ENCODE measurements at places on chromosomes 11 and 22.

GRCh38 chr11:7591987-7592386, 78.2 kb downstream of the PPFIBP2 start:
- DNase-seq: no peak

DNA sequence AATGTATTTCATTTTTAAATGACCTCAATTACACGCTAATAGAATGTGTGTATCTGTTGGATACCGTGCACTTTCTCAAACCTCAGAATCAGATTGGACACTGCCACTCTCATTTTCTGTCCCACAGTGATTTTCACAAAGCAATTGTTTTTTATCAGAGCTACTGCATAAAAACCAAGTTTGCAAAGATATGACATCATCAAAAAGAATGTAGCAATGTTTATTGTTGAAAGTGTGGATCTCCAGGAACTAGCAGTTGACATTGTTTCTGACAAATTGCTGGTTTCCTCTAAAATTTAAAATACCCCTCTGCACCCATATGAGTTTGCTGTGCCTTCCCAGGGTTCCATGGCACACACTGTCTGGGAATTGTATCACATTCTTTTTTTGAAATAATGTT, 362.7 kb upstream of the DDI1 start:
- no peak for DNase-seq

GRCh38 chr11:72157131-72157530, 21.6 kb downstream of the FOLR3 start:
- no peak for DNase-seq

- DNase-seq: no peak
These were observed 15.5 kb upstream of the RASD2 start for GRCh38 chr22:35524966-35525686.

- no peak for DNase-seq
These were observed 831.6 kb downstream of the KCNA4 start for GRCh38 chr11:29184939-29185890.

GRCh38 chr22:33476716-33477115, 418.5 kb upstream of the SYN3 start:
- DNase-seq: no peak

DNA sequence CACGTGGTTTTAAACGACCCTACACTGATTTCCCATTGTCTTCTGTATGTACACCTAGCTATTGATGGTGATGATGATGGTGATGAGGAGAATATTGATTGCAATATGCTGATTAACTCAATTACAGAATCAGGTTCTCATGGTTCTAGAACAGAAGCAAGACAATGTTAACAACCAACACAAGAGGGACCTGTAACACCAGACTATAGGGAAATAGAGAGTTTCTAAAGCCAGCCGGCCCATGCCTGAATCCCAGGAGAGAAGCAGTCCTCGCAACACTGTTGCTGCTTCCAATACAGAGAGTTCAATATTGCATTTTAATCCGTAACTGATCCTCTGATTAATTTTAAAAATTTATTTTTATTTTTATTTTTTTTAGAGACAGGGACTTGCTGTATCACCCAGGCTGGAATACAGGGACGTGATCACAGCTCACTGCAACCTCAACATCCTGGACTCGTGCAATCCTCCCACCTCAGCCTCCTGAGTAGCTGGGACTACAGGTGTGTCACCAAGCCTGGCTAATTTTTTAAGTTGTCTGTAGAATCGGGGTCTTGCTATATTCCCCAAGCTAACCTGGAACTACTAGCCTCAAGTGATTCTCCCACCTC, 22.2 kb upstream of the UBASH3B start:
- DNase-seq: no peak

GRCh38 chr11:130162733-130163132, 3.2 kb downstream of the ST14 start:
- DNase-seq: no peak

DNA sequence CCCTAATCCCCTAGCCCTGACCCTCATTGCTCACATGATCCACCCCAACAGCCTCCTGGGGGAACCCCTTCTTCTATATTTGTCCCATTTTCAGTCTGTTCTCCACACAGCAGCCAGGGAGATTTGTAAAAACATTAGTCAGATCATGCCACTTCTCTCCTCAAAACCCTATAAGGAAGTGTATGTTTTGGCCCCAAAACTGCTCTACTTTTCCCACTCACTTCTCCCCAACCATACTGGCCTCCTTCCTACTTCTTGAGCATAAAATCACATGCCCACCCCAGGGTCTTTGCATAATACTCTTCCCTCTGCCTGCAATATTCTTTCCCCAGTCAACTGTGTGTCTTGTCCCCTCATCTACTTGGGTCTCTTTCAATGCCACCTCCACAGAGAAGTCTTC, 4.7 kb upstream of the SLC22A12 start:
- no peak for DNase-seq

GRCh38 chr22:40081662-40082061, 86.9 kb downstream of the FAM83F start:
- no peak for DNase-seq

DNA sequence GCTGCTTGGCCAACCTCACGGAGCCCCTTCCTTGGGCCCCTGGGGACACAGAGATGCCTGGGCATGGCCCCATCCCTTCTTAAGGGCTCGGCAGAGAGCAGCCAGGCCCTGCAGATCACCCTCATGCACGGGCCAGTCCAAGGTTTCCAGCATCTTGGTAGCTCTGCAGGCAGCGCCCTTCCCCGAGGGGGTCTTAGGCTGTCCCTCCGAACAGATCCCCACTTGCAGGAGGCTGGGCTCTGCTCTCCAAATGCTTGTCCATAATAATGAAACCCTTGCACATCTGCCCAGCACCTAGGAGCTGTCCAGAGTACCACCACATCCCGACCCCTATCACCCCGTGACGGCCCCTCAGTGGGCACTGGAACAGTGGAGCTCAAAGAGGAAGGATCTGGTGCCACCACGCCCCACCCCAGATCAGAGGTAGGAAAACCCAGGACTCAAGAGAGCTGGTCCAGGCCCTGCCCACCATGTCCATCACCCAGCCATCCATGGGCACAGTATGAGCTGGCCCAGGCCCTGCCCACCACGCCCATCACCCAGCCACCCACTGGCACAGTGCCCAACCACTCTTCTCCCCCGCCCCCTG, 92.5 kb upstream of the PRR5 start:
- no peak for DNase-seq

- DNase-seq: no peak
These were observed 545 bp downstream of the FEN1 start for GRCh38 chr11:61793083-61793828.

DNA sequence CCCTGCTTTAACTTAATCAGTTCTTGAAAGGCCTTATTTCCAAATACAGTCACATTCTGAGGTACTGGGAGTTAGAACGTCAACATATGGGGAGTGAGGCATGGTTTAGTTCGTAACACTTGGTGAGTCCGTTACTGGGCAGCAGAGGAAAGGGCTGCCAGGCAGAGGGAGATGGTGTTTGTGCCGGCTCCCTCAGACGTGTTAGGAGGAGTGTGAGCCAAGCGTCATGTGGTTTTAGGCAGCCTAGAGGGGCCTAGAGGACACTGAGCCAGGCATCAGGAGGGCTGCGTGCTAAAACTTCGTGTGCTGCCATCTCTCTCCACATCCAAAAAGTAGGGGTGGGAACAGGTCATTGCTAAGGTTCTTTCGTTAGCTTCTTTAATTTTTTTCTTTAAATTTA, 10.2 kb downstream of the BCR start:
- DNase-seq: no peak

DNA sequence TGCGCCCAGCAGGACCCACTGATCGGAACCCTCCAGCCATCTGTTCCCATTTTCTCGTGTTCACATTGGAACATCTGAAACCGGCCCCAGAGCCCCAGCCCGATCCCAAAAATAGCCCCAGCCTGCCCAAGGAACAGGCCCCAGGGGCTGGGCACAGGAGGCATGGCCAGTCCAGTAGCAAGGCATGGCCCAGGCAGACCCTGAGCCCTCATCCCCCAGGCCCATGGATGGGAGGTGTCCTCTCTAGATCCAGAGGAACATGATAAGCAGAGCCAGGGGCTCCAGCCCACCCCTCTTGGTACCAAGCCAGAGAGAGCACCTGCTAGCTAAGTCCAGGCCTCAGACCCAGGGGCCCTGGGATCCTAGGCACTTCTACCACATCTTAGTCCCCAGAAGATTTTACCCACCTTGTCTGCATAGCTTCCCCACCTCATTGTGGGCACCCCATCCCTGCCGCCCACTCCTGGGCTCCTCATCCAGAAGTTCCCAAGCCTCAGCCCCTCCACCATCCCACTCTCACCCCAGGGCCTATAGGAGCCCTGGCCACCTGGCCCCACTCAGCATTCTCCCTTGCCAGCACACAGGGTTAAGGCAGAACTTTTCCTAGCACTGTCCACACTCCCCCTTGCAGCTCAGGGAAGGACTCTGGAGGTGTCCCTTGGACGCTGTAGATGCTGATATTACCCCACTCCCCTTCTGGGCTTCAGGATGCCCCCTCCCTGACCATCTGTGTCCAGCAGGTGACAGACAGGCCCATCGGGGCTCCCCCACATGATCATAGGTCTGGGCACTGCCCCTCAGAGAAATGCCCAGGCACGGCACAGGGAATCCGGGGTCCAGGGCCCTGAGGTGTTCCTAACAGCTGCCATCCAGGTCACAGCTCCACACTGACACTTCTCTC, 9.5 kb downstream of the BCL9L start:
- no peak for DNase-seq

GRCh38 chr11:9138612-9139579, 47.5 kb upstream of the SCUBE2 start:
- no peak for DNase-seq

GRCh38 chr11:28963187-28963586, 855.0 kb downstream of the METTL15 start:
- DNase-seq: no peak

DNA sequence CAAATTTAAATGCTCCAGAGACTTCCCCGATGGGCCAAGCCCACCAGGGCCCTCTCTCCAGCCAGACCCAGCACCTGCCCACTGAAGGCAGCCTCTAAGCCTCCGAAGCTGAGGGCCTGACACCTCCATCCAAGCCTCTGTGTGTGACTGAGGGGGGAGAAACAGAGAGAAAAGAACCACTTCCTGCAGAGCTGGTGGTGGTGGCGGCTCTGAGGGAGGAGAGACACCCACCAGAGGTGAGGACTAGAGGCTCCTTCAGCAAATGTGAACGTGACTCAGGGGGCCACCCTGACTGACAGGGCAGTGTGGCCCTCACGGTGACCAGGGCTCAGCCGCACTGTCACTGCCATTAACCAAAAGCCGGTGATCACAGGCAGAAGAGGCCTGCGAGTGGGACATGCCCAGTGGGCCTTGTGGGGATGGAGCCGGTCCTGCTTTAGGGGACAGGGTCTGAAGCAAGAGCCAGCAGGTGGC, 31.0 kb upstream of the CD5 start:
- DNase-seq: no peak

GRCh38 chr22:41620589-41621098, at the start of gene DESI1:
DESI1 (minus strand) TSS chr22:41621043; CDS start chr22:41620839, 204 bp downstream.
- no peak for DNase-seq

- DNase-seq: no peak
These were observed 55.0 kb upstream of the VSTM5 start for GRCh38 chr11:93905384-93905783.

GRCh38 chr11:28838741-28839140, 730.6 kb downstream of the METTL15 start:
- no peak for DNase-seq

- DNase-seq: no peak
These were observed 509 bp upstream of the PRRG4 start for GRCh38 chr11:32829157-32829679.

DNA sequence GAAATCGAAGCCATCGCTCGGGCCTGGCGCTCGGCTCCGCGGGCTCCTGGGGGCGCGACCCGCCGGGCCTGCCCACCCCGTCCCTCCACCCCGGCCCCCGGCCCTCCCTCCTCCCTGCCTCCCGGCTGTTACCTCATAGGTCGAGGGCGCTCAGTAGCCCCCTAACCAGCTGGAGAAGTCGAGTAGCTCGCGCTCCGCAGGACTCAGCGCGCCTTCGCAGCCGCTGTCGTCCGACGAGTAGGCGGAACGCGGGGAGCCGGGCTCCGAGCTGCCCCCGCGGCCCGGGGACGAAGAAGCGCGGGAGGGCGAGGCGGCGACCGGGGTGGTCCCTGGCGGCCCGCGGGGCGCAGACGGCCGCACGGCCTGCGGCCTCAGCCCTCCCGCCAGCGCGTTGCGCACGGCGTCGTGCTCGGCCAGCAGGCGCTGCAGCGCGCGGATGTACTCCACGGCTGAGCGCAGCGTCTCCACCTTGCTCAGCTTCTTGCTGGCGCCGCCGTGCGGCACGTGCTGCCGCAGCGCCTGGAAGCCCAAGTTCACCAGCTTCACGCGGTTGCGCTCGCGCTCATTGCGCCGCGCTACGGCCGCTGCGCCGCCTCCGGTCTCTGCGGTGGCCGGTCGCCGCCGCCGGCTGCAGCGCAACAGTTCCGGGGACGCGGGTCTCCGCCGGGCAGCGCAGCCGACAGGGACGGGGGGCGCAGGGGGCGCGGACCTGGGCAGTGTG, 627 bp downstream of the ASCL2 start:
- DNase-seq: no peak

- no peak for DNase-seq
These were observed 59.8 kb upstream of the WNT7B start for GRCh38 chr22:46036558-46037408.

DNA sequence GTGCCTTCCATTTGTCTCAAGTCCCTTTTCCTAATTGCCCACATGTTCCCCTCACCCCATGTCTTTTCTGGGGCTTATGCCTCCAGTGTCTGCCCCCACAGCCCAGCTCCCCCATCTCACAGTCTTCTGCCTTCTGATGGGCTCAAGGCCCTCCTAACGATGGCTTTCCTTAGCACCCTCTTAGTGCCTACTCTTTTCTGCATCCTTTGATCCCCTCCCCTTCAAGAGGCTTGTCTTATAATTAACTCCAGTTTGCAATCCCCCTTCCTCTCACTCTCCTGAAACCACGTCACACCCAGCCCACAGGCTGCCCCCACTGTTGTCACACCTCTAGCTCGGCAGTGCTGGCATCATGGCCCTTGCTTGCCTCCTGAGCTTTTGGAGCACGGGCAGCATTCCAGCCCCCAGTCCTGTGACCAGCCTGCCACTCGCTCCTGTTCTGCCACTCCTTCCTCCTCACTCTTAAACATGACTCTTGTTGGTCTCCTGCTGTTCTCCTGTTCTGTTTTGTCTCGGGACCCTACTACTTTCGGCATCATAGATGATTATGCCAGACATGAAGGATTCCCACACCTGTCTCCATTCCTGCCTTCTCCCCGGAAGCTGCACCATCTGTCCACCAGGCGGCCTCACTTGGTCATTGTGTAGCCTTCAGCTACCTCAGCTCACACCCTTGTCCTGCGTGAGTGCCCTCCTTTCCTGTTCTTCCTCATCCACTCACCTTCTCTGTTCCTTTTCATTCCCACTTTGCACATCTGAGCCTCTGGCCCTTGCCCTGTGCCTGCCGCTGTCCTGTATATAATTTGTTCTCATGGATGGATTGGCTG, 26.1 kb downstream of the UBE2L3 start:
- DNase-seq: no peak

- DNase-seq: no peak
These were observed 174.7 kb downstream of the RRAS2 start for GRCh38 chr11:14184028-14184940.

GRCh38 chr11:43360361-43361032, 1.8 kb downstream of the TTC17 start:
- DNase-seq: no peak

GRCh38 chr11:61972672-61973475, 5.4 kb upstream of the FTH1 start:
- no peak for DNase-seq

GRCh38 chr11:79488286-79488685, 47.5 kb upstream of the TENM4 start:
- DNase-seq: no peak
